Vagina (tissue), 2 donors: ENCODE measurements at places on chromosomes 4 and X.

GRCh38 chrX:12989461-12989860, 14.6 kb downstream of the TMSB4X start:
- H3K4me3 ChIP-seq: no peak overlapping the region
- H3K27me3 ChIP-seq: no peaks in the 10 kb centered on the region
- H3K4me1 ChIP-seq: peaks cover 16% of the 10 kb centered on the region
- no peak for DNase-seq
- H3K27ac ChIP-seq: no peak overlapping the region

DNA sequence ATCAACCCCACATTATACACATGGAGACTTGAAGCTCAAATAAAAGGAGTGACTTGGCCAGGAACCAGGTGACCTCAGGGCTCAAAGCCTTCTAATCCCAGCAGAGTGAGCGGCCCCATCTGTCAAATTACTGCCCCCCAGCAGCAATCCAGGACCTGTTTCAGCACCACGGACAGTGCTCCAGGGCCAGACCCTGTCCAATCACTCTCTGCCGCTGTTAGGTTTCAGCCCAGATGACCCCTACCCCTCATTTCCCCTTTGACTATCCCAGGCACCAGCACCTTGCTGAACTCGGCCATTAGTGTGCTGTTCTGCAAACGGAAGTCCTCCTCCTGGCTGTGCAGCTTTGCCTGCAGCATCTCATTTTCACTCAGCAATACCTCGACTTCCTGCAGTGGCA, 5.1 kb downstream of the GRIPAP1 start:
- no peak overlapping the region for H3K4me3 ChIP-seq
- no peaks in the 10 kb centered on the region for H3K27me3 ChIP-seq
- H3K27ac ChIP-seq: no peak overlapping the region
- no peaks in the 10 kb centered on the region for H3K36me3 ChIP-seq
- no peak for DNase-seq

GRCh38 chrX:53474707-53475106, 40.5 kb upstream of the HSD17B10 start:
- H3K4me3 ChIP-seq: no peak overlapping the region
- H3K27me3 ChIP-seq: no peaks in the 10 kb centered on the region
- no peaks in the 10 kb centered on the region for H3K4me1 ChIP-seq
- no peak overlapping the region for H3K27ac ChIP-seq

DNA sequence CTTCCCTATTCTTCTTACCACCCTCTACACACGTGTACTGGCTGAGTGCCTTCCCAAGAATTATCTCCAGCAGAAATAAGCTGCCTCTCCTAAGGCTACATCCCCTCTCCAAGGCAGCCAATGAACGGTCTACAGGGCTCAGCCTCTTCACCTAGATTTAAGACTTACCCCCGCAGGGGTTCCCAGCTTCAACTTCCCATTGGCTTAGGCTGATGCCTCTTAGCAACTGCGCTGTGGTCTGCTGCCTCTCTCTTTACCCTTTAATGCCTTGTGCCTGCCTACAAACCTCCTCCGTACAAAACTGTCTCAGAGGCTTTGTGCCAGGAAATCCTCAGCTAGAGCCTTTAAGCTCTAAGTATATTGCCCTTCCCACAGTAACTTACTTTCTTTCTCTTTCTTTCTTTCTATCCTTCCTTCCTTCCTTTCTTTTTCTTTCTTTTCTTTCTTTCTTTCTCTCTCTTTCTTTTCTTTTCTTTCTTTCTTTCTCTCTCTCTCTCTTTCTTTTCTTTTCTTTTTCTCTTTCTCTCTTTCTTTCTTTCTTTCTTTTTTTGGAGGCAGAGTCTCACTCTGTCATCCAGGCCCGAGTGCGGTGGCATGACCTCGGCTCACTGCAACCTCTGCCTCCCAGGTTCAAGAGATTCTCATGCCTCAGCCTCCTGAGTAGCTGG, 15.1 kb upstream of the PIGA start:
- no peaks in the 10 kb centered on the region for H3K27me3 ChIP-seq
- no peak overlapping the region for H3K27ac ChIP-seq
- no peak overlapping the region for H3K4me3 ChIP-seq
- H3K4me1 ChIP-seq: no peaks in the 10 kb centered on the region

- H3K36me3 ChIP-seq: no peaks in the 10 kb centered on the region
- no peak overlapping the region for H3K27ac ChIP-seq
- no peak overlapping the region for H3K4me3 ChIP-seq
- no peaks in the 10 kb centered on the region for H3K27me3 ChIP-seq
These were observed 26.9 kb downstream of the ASB9 start for GRCh38 chrX:15242899-15243555.

GRCh38 chr4:85701861-85702321, 226.9 kb downstream of the ARHGAP24 start:
- no peak overlapping the region for H3K4me3 ChIP-seq
- no peak for DNase-seq
- no peak overlapping the region for H3K27ac ChIP-seq
- no peaks in the 10 kb centered on the region for H3K36me3 ChIP-seq

DNA sequence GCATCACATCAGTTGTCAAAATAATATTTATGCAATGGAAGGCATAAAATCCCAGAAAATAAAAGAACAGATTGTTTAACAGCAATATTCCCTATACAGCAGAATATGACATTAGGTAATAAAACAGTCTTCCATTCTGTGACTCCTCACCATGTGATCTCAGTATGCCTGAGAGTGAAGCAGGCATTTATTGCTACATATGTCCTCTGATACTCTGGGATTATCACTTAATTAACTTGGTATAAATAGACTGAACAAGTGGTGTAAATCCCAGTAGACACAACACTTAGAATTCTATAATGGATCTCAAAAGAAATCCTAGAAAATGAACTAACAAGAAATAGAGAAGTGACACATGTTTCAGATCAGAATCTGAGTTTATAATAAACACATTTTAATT, 841.3 kb downstream of the PDHA2 start:
- no peaks in the 10 kb centered on the region for H3K4me1 ChIP-seq
- H3K36me3 ChIP-seq: no peaks in the 10 kb centered on the region
- no peak overlapping the region for H3K4me3 ChIP-seq

DNA sequence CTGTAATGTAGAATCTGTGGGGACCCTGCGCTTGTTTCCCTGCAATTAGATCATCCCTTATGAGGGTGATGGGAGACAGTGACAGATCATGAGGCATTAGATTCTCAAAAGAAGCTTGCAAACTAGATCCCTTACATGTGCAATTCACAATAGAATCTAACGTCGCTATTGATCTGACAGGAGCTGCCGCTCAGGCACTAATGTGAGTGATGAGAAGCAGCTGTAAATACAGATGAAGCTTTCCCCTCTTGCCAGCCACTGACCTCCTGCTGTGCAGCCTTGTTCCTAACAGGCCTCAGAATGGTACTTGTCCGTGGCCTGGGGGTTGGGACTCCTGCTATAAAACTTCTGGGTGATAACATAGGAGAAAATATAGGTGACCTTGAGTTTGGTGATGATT, 1076.8 kb downstream of the PDHA2 start:
- DNase-seq: no peak
- no peak overlapping the region for H3K27ac ChIP-seq
- no peaks in the 10 kb centered on the region for H3K36me3 ChIP-seq

DNA sequence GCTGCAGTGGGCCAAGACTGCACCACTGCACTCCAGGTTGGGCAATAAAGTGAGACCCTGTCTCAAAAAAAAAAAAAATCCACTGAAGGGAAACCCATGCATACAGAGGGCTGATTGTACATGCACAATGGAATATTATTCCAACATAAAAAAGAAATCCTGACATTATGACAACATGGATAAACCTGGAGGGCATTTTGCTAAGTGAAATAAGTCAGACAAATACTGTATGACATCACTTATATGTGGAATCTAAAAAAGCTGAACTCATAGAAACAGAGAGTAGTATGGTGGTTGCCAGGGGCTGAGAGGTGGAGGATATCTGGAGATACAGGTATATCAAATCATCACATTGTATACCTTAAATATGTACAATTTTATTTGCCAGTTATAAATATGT, 102.2 kb downstream of the PPEF1 start:
- no peaks in the 10 kb centered on the region for H3K27me3 ChIP-seq
- no peaks in the 10 kb centered on the region for H3K4me1 ChIP-seq
- H3K27ac ChIP-seq: no peak overlapping the region
- no peaks in the 10 kb centered on the region for H3K36me3 ChIP-seq
- no peak overlapping the region for H3K4me3 ChIP-seq

DNA sequence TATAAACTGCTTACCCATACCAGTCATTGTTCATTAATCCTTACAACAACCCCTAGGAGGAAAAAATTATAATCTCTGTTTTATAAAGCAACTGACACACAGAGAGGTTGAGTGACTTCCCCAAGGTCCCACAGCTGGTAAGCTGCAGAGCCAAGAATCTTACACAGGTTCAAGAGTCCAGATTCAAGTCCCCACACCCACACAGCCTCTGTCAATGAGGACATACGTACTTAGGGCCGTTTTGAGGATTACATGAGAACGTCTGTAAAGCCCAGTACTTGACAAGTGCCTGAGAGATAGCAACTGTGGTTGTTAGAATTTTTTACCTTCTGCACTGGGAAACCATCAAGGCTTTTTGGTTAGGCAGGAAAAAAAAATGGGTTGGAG, 556 bp upstream of the SLC25A43 start:
- H3K4me3 ChIP-seq: peak overlapping the region; percentile 50
- H3K27ac ChIP-seq: peak overlapping the region; percentile 66
- no peak for DNase-seq
- H3K27me3 ChIP-seq: no peaks in the 10 kb centered on the region
- no peaks in the 10 kb centered on the region for H3K4me1 ChIP-seq

- no peak overlapping the region for H3K27ac ChIP-seq
- H3K4me1 ChIP-seq: no peaks in the 10 kb centered on the region
- H3K36me3 ChIP-seq: no peaks in the 10 kb centered on the region
- no peaks in the 10 kb centered on the region for H3K27me3 ChIP-seq
- H3K4me3 ChIP-seq: no peak overlapping the region
- no peak for DNase-seq
These were observed 780.7 kb downstream of the PCDH18 start for GRCh38 chr4:136751556-136751955.

DNA sequence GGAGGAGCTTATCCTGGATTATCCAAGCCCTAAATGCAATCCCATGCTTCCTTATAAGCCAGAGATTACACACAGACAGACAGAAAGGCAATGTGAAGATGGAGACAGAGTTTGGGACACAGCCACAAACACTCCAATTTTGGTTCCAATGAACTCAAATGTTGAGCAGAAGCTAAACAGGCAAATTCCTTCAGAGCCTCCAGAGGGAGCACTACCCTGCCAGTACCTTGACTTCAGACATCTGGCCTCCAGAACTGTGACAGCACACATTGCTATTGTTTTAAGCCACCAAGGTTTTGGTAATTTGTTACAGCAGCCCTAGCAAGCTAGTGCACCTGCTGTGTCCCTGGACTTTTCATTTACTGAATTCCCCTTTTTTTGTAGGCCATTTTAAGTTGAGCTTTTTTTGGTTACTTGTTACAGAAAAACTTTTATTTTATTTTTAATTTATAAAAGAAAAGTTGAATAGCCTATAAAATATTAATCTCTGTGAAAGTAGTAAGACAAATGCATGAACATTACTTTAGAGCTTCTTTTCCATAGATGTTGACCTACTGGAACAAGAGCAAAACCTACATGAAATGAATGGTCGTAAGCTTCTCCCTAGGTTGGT, 33.4 kb upstream of the SRD5A3 start:
- H3K4me1 ChIP-seq: no peaks in the 10 kb centered on the region
- no peak overlapping the region for H3K27ac ChIP-seq
- no peaks in the 10 kb centered on the region for H3K36me3 ChIP-seq
- H3K27me3 ChIP-seq: no peaks in the 10 kb centered on the region
- H3K4me3 ChIP-seq: no peak overlapping the region

GRCh38 chrX:47637546-47638195, 7.9 kb upstream of the CFP start:
- no peak overlapping the region for H3K27ac ChIP-seq
- peaks cover 25% of the 10 kb centered on the region for H3K36me3 ChIP-seq
- H3K4me1 ChIP-seq: no peaks in the 10 kb centered on the region
- no peak overlapping the region for H3K4me3 ChIP-seq

DNA sequence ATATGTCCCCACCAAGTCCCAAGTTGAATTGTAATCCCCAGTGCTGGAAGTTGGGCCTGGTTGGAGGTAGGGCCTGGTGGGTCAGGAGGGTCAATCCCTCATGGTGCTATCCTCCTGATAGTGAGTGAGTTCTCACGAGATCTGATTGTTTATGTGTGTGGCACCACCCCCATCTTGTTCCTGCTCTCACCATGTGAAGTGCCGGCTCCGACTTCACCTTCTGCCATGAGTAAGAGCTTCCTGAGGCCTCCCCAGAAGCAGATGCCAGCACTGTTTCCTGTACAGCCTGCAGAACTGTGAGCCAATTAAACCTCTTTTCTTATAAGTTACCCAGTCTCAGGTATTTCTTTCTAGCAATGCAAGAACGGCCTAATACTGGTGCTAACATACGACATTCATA, 22.7 kb upstream of the TMEM33 start:
- H3K27ac ChIP-seq: no peak overlapping the region
- DNase-seq: no peak
- no peak overlapping the region for H3K4me3 ChIP-seq
- no peaks in the 10 kb centered on the region for H3K4me1 ChIP-seq
- H3K27me3 ChIP-seq: no peaks in the 10 kb centered on the region
- no peaks in the 10 kb centered on the region for H3K36me3 ChIP-seq

- H3K27ac ChIP-seq: no peak overlapping the region
- H3K27me3 ChIP-seq: no peaks in the 10 kb centered on the region
- H3K36me3 ChIP-seq: no peaks in the 10 kb centered on the region
- no peak for DNase-seq
These were observed 32.3 kb downstream of the MED28 start for GRCh38 chr4:17646693-17647092.

DNA sequence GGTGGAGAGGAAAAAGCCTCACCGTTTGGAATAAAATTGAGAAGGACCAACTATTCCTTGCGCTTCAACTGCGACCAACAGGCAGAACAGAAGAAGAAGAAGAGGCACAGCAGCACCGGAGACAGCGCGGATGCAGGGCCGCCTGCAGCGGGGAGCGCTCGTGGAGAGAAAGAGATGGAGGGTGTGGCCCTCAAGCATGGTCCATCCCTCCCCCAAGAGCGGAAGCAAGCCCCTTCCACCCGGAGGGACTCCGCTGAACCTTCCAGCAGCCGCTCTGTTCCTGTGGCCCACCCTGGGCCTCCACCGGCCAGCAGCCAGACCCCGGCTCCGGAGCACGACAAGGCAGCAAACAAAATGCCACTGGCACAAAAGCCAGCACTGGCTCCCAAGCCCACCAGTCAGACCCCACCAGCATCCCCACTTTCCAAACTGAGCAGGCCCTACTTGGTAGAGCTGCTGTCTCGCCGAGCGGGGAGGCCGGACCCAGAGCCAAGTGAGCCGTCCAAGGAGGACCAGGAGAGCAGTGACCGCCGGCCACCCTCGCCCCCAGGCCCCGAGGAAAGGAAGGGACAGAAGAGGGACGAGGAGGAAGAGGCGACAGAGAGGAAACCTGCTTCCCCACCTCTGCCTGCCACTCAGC, 71.2 kb downstream of the AASDH start:
- H3K27ac ChIP-seq: no peak overlapping the region
- no peak overlapping the region for H3K4me3 ChIP-seq
- H3K4me1 ChIP-seq: no peaks in the 10 kb centered on the region
- DNase-seq: no peak
- no peaks in the 10 kb centered on the region for H3K36me3 ChIP-seq

GRCh38 chr4:129179276-129179675, 83.3 kb downstream of the C4orf33 start:
- DNase-seq: no peak
- H3K27me3 ChIP-seq: no peaks in the 10 kb centered on the region
- H3K4me3 ChIP-seq: no peak overlapping the region
- no peaks in the 10 kb centered on the region for H3K36me3 ChIP-seq
- H3K27ac ChIP-seq: no peak overlapping the region
- no peaks in the 10 kb centered on the region for H3K4me1 ChIP-seq

GRCh38 chr4:124484008-124484407, 228.5 kb downstream of the ANKRD50 start:
- H3K4me1 ChIP-seq: no peaks in the 10 kb centered on the region
- no peak for DNase-seq
- H3K27ac ChIP-seq: no peak overlapping the region
- H3K27me3 ChIP-seq: no peaks in the 10 kb centered on the region
- no peaks in the 10 kb centered on the region for H3K36me3 ChIP-seq
